ENCODE measurements at places on chromosomes 6 and 20. TPM values are rescaled to one million over a fixed set of nuclear protein-coding genes. Genes with fewer than 3 reads are reported as not detected.

SDCBP2 gene
- 1.7 TPM for total RNA-seq

TFAP2C gene
- under 0.01 TPM for total RNA-seq

ZKSCAN3 gene
- total RNA-seq: 4.6 TPM

ASIP gene
- not detected for total RNA-seq

PPP1R14C gene
- total RNA-seq: 13.9 TPM

TMEM244 gene
- total RNA-seq: not detected

SLC22A1 gene
- total RNA-seq: 1.1 TPM

CASS4 gene
- total RNA-seq: 0.11 TPM

ZNF334 gene
- 6.9 TPM for total RNA-seq

MED23 gene
- total RNA-seq: 48.2 TPM

PRRT1 gene
- total RNA-seq: 0.54 TPM

IRAK1BP1 gene
- total RNA-seq: 9.9 TPM

CAGE1 gene
- total RNA-seq: under 0.01 TPM

PI3 gene
- 0.32 TPM for total RNA-seq

SSTR4 gene
- not detected for total RNA-seq

BMP5 gene
- 0.13 TPM for total RNA-seq

C6orf136 gene
- total RNA-seq: 2.9 TPM

OXT gene
- not detected for total RNA-seq

ZFP57 gene
- not detected for total RNA-seq

ADGB gene
- total RNA-seq: not detected

RNF8 gene
- total RNA-seq: 22.3 TPM

TMEM30A gene
- total RNA-seq: 209 TPM

OPRL1 gene
- 0.52 TPM for total RNA-seq

E2F1 gene
- total RNA-seq: 3.4 TPM

SNRPB2 gene
- total RNA-seq: 63.8 TPM

ISM1 gene
- 32.1 TPM for total RNA-seq

TUBB1 gene
- not detected for total RNA-seq

AVP gene
- total RNA-seq: not detected

PRDM1 gene
- 1.7 TPM for total RNA-seq

SLC26A8 gene
- not detected for total RNA-seq

FRK gene
- total RNA-seq: 1.0 TPM

SMLR1 gene
- total RNA-seq: not detected

ZBTB12 gene
- total RNA-seq: 1.9 TPM

NNAT gene
- total RNA-seq: 0.13 TPM

CAPN11 gene
- total RNA-seq: not detected

SNAI1 gene
- total RNA-seq: 4.6 TPM

ABHD16A gene
- 29.9 TPM for total RNA-seq

ZBTB2 gene
- total RNA-seq: 11.0 TPM

OR2H2 gene
- not detected for total RNA-seq

COL9A3 gene
- 1.0 TPM for total RNA-seq

ARHGAP40 gene
- total RNA-seq: not detected

PLN gene
- total RNA-seq: not detected

RXRB gene
- total RNA-seq: 18.2 TPM

WFDC11 gene
- total RNA-seq: not detected

DNAH8 gene
- total RNA-seq: under 0.01 TPM

PRR18 gene
- total RNA-seq: not detected

TFAP2B gene
- total RNA-seq: not detected

NDUFAF4 gene
- 14.4 TPM for total RNA-seq

PPP1R16B gene
- total RNA-seq: not detected

OPRM1 gene
- not detected for total RNA-seq

EYA2 gene
- 1.8 TPM for total RNA-seq

SAMD5 gene
- 2.8 TPM for total RNA-seq

GPR63 gene
- total RNA-seq: 0.11 TPM

ZC3H12D gene
- total RNA-seq: 1.3 TPM

TMC2 gene
- not detected for total RNA-seq

GJA10 gene
- not detected for total RNA-seq
